Natural killer cell treated with Interleukin-12 subunit alpha and Interleukin-12 subunit beta and Interleukin-15 and Interleukin-18, amount 100 ng/mL, for 72 hours (primary cell): ENCODE measurements at places on chromosomes 1 and 21. TPM values are rescaled to one million over a fixed set of nuclear protein-coding genes. Genes with fewer than 3 reads are reported as not detected.

Gene RGSL1
- not detected for total RNA-seq

Gene RCC2
- 181 TPM for total RNA-seq

Gene CBS
- 6.8 TPM for total RNA-seq

DNA sequence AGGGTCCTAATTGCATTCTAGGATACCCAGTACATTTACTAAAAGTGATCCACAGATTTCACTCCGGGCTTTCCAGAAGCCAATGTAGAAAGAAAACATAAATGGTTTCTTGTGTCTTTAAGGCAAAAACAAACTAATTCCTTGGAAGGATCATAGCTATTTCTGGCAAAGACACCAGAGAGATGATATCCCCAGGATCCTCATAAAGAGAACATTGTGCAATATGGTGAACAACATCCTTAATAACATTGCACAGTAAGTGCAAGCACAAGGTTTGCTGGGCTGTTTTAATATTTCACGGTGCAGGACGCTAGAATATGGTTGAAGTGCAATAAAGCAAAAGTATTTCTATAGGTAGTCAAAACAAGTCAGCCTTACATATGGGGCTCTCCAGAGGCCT lies 83.0 kb downstream of the NTPCR start:
- no peaks in the 10 kb centered on the region for H3K27me3 ChIP-seq
- no peak overlapping the region for H3K4me3 ChIP-seq
- H3K27ac ChIP-seq, result no peak overlapping the region
- H3K4me1 ChIP-seq, result no peaks in the 10 kb centered on the region

GRCh38 chr1:167479331-167479979 lies 38.9 kb downstream of the CD247 start:
- H3K4me3 ChIP-seq, result peak overlapping the region; percentile 85
- peaks cover 30% of the 10 kb centered on the region for H3K36me3 ChIP-seq
- DNase-seq, result peak; percentile 78
- peak overlapping the region; percentile 98 for H3K27ac ChIP-seq
- peaks cover 90% of the 10 kb centered on the region for H3K4me1 ChIP-seq
- no peaks in the 10 kb centered on the region for H3K27me3 ChIP-seq

GRCh38 chr1:158180741-158181576 lies at the start of gene CD1D:
Gene CD1D (plus strand): TSS chr1:158180895. CDS start chr1:158181102, 207 bp downstream.
- H3K27me3 ChIP-seq, result peaks cover 52% of the 10 kb centered on the region
- H3K4me1 ChIP-seq, result peaks cover 11% of the 10 kb centered on the region

DNA sequence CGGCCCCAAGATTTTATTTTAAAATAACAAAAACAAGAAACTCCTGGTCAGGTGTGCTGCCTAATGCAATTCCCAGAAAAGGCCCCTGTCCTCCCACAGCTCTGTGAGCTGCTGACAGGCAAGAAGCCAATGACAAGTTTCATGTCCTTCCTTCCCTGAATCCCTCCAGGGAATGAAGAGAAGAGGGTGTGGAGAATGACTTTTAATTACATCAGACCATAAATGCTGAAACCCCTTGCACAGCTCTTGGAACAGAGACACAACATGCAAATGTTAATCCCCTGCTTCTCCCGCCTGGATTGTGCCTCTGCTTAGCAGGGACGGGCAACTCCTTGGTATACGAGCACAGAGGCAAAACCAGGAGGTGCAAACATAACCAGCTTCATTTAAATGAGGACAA lies 228.1 kb upstream of the CAMK1G start:
- DNase-seq, result no peak
- no peak overlapping the region for H3K27ac ChIP-seq
- H3K36me3 ChIP-seq, result no peaks in the 10 kb centered on the region
- H3K27me3 ChIP-seq, result peaks cover 4% of the 10 kb centered on the region
- H3K4me1 ChIP-seq, result no peaks in the 10 kb centered on the region

GRCh38 chr1:24536391-24536840 lies 19.5 kb upstream of the NCMAP start:
- peak overlapping the region; percentile 86 for H3K4me3 ChIP-seq
- peaks cover 41% of the 10 kb centered on the region for H3K4me1 ChIP-seq
- DNase-seq, result peak; percentile 64
- peak overlapping the region; percentile 92 for H3K27ac ChIP-seq
- peaks cover 4% of the 10 kb centered on the region for H3K27me3 ChIP-seq
